ENCODE measurements at places on chromosomes 6 and 20.

DNA sequence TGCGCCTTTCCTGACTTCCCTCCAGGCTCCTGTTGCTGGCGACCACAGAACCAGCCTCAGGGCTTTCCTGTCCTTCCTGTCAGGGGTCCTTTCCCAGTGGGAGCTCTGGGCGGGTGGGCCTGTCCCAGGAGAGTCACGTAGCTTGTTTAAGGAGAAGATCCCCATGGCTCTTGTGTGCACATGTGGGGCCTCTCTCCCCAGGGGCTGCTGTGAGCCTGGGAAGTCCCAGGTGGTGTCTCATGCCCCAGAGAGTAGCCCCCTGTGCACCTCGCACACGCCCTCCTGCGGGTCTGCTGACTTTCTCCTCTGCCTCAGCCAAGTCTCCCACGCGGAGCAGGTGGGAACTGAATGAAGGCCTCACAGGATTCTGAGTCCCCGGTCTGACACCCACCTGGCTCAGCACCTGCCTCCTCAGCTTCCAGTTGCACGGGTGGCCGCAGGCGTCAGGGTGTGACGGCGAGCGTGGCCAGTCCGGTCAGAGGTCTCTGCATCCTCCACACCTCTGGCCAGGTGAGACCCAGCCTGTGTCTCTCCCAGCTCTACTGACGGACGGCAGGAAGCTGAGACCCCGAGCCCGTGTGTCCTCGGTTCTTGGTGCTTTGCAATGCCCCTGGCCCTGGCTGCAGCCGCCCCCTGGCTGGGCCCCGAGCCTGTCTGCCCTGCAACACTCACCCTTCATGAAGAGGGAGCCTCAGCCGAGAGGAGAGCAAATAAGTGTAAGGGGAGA, 5.6 kb upstream of the NKAIN4 start:
- DNase-seq: no peak

- no peak for DNase-seq
Measured at GRCh38 chr20:35771367-35771688, 487 bp upstream of the PHF20 start.

- DNase-seq: no peak
Measured at GRCh38 chr6:30703011-30703410, 12.2 kb upstream of the NRM start.

DNA sequence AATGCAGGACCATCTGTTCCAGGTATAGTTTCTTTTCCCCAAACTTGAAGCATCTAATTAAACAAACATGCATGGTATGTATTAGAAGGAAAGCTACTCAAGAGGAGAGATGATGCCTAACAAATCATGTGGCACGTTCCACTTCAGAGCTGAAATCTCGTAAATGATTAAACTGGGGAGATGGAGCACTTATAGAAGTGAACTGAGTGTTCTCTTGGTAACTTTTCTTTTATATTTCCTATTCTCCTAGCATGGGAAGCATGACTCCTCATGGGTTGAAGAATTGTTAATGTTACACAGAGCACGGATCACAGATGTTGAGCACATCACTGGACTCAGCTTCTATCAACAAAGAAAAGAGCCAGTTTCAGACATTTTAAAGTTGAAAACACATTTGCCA, 61.1 kb downstream of the CCN2 start:
- DNase-seq: no peak

- DNase-seq: peak; percentile 36
Measured at GRCh38 chr20:50464026-50464724, 46.0 kb upstream of the PTPN1 start.

- no peak for DNase-seq
Measured at GRCh38 chr6:161727083-161727833, 453.4 kb upstream of the AGPAT4 start.

- no peak for DNase-seq
Measured at GRCh38 chr6:151005896-151006632, 140.6 kb downstream of the MTHFD1L start.

GRCh38 chr20:43863821-43864544, 50.7 kb upstream of the TOX2 start:
- no peak for DNase-seq

GRCh38 chr20:61967300-61967699, 98.4 kb downstream of the TAF4 start:
- DNase-seq: no peak

DNA sequence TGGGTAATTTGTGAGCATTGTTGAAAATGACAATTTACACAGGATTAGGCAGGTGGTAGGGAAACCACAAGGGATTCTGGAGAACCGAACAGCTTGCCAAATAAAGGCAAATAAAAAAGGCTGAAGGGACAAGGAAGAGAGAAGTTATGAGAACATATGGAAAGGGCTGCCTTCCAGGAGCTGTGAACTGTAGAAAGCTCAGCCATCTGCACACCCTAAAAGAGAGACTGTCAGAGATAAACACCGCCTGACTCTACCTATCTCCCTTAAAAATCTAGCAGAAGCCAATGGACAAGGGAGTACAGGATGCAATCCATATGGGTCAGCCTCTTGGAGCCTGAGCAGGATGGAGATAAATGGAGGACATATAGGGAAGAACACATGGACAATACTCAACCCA, 12.7 kb upstream of the SLC17A1 start:
- DNase-seq: no peak

- no peak for DNase-seq
Measured at GRCh38 chr6:115404446-115404845, 656.2 kb downstream of the FRK start.

DNA sequence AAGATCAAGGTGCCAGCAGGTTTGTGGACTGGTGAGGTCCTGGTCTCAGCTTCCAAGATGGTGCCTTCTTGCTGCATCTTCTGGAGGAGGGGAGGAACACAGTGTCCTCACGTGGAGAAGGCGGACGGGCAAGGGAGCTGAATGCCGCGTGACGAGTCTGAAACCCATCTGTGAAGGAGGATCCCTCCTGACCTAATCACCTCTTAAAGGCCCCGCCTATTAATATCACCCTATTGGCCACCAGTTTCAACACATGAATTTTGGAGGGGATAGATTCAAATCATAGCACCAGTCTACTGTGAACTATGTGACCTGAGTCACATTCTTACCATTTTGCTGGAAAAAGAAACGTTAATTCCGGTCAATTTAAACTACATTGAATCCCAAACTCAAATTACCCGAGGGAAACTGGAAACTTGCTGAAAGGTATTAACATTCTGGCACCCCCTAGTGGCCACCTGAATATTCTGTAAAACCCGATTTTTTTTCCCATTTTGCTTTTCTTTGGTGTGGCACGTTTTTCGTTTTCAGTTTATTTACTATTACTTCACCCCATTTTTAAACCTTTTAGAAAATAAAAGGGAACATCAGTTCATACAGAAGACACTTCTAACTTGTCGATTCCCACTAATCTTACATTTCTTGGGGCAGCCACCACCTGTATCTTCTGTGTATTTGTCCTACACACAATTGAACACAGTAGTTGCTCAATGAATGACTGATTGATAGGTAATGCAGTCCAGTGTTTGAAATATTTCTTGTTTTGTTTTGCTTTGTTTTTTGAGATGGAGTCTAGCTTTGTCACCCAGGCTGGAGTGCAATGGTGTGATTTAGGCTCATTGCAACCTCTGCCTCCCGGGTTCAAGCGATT, 17.9 kb upstream of the CCDC170 start:
- DNase-seq: peak; percentile 52

GRCh38 chr20:63261060-63261794, 7.0 kb upstream of the NKAIN4 start:
- DNase-seq: no peak

GRCh38 chr20:409697-410559, 1.8 kb downstream of the RBCK1 start:
- DNase-seq: no peak

DNA sequence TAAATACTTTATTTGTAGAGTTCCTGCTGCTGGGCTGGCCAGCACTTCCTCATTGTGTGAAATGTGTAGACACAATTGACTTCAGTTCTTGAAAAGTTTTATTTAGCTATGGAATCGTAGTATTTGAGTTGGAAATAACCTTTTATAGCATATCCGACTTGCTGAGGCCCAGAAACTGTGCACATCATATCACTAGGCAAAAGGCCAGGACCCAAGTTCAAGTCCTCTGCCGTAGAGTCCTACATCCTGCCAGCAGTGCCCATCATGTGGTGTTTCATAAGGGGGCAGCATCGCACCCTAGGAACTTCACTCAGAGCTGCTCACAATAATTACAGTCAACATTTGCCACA, 207.7 kb upstream of the SNX9 start:
- DNase-seq: no peak

GRCh38 chr6:110930781-110931180, 27.7 kb upstream of the GTF3C6 start:
- no peak for DNase-seq

GRCh38 chr6:15284743-15285142, 38.9 kb downstream of the JARID2 start:
- DNase-seq: no peak

GRCh38 chr20:60295214-60295613, 337.0 kb downstream of the CDH26 start:
- no peak for DNase-seq

DNA sequence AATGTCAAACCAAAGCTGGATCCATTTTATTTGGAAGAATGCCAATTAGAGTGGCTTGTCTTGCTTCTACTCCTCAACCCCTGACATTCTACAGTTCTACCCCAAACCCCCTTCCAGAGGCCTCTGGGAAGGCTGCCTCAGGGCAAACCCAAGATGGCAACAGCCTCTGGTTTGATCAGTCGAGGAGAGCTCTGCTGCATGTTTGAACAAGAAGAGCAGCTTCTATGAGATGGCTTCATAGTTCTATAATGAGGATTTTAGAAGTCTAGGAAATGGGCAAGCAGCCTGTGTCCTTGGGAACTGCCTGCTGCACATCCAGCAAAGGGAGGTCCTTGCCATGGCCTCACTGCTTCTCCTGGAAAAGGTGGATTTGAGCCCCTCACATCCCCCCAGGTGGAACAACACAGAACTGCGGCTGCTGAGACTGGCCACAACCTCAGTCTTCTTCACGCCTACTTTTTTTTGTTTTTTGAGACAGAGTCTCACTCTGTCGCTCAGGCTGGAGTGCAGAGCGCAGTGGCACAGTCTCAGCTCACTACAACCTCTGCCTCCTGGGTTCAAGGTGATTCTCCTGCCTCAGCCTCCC, 37.9 kb downstream of the ZC3H12D start:
- no peak for DNase-seq

DNA sequence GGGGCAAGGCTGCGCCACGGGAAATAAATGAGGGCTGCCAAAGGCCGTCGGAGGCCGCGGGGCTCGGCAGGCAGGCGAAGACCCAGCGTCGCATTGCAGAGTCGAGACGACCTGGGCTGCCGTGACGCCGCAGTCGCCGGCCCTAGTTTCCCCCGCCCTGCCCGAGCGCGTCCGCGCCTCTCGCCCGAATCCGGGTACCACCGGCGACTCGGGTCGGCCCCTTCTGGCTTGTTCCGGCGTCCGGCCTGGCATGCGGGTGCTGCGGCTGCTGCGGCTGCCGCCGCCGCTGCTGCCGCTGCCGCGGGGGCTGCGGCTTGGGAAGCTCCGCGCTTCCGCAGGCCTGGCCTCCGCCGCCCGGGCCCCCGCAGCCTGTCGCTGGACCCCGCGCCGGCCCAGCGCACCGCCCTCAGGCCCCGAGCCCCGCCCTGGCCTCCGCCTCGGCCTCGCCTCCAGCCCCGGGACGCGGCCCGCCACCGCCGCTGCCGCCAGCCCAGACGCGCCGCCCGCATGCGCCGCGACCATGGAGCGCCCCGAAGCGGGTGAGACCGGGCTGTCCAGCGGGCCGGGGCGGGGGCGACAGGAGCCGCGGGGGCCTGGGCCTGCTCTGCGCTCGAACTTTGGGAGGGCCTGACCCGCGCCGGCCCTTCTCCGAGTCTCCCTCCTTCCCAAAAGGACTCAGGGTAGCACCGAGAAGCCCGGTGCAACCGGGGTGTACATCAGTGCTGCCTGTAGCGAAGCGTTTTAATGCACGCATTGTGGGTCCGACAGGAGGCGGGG, at the start of gene AKAP7:
AKAP7 (plus strand) TSS at position 224 of the 777 bp plus-strand sequence; CDS start at position 521, 297 bp downstream.
- peak; percentile 57 for DNase-seq

DNA sequence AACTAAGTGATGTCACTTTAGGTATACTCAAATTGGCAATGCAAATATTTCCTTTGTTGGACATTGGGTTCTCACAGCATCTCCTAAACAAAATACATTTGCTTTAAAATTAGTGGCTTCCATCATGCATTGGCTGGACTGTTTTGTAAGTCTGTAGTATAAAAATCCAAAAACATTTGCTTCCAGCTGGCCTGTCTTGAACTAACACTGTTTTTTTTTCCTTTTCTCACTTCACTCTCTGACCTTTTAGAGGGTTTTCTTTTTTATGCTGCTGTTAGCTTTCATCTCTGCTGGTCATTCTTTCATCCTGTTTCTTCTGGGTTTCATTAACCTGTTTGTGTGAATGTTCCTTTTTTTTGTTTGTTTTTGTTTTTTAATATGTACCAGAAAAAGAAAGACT, 121.7 kb upstream of the MLIP start:
- no peak for DNase-seq

GRCh38 chr6:56650191-56650590, 7.5 kb upstream of the DST start:
- no peak for DNase-seq

- no peak for DNase-seq
Measured at GRCh38 chr20:3930265-3931206, 41.3 kb downstream of the PANK2 start.

GRCh38 chr6:34272013-34272926, 23.5 kb upstream of the SMIM29 start:
- DNase-seq: no peak

- DNase-seq: no peak
Measured at GRCh38 chr20:20353576-20353975, 14.3 kb upstream of the INSM1 start.

DNA sequence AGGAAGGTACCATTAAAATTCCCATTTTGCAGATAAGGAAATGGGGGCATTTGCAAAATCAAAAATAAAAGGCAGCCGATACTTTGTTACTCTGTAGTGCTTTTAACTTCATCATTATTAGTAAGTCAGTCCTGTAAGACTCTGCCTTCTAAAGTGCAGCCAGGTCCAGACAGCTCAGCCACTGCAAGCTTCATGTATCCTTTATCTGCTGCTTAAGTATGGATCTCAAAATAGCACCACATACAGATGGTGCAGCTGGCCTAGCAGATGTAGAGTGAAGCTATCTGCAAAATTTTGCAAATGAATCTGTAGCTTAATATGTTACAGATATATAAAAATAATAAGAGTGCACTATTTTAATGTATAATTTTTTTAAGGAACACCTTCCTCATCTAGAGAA, 53.4 kb downstream of the NUS1 start:
- DNase-seq: no peak

- DNase-seq: no peak
Measured at GRCh38 chr6:44608175-44608574, 220.7 kb downstream of the CDC5L start.

GRCh38 chr20:42419814-42420532, 769.7 kb downstream of the PTPRT start:
- no peak for DNase-seq
